ENCODE measurements at places on chromosomes 5 and 9.

DNA sequence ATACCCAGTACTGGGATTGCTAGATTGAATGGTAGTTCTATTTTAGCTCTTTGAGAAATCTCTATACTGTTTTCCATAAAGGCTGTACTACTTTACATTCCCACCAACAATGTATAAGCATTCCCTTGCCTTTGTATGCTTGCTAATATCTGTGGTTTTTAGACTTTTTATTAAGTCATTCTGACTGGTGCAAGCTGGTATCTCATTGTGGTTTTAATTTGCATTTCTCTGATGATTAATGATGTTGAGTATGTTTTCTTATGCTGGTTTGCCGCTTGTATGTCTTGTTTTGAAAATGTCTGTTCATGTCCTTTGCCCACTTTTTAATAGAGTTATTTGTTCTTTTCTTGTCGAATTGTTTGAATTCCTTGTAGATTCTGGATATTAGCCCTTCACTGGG lies 512.7 kb upstream of the PAPPA start:
- no peak for DNase-seq

GRCh38 chr9:15146268-15146700 lies 160.7 kb downstream of the TTC39B start:
- peak; percentile 32 for DNase-seq

GRCh38 chr9:76592091-76592973 lies 133.3 kb downstream of the GCNT1 start:
- no peak for DNase-seq

DNA sequence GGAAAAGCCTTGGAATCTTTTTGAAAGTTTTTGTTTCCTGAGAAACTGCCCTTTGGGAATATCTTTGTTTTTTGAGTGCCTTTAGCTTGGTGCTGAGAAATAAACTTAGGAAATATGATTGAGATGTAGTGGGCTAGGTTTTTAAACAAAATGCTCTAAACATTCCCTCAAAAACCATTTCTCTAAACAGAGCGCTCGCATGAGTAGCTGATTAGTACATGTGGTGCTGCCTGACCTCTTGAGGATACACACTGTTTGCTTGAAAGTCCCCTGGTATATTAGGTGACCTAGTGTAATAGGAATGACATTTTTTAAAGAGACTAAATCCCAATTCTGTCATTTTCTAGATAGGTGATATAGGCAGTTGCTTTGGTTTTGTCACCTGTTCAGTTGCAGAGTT lies 132.3 kb downstream of the ADAMTSL1 start:
- no peak for DNase-seq

DNA sequence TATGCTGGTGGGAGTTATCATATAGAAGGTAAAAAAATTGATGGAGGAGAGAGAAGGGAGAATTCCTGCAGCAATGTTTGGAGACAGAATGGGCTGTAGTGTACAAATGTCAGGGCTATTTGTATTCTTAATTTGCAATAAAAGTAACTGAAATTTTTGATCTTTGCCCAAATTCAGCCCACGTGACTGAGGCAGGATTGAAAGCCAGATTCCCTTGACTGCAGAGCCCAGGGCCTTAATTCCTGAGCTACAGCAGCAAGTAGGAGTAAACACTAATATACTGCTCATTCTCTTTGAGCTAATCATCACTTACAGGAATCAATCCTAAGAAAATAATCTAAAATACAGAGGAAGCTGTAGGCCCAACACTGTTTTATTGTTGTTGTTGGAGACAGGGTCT lies 5.2 kb upstream of the ANXA6 start:
- DNase-seq = no peak

- no peak for DNase-seq
Observed at GRCh38 chr5:32551194-32551593, 34.2 kb upstream of the SUB1 start.

DNA sequence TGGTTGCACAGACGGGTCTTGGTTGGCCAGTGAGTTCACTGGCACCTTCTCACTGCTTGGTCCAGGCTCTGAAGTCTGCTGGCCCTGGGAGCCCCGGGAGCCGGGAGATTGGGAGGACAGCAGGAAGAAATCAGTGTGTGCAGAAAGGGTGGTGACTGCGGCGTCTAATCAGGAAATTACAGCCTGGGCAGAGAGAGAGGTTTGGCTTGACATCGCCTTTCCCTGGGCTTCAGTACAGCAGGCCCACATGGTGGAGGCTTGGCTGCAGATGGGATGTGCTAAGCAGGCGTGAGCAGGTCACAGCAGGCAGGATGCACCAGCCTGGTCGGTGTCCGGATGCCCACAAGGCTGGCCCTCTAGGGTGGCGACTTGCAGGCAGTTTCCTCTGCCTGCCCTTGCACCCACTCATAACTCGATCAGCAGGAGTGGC lies 17.2 kb downstream of the PITX1 start:
- DNase-seq = no peak

- DNase-seq = peak; percentile 95
Observed at GRCh38 chr9:69215774-69216485, 41.9 kb downstream of the TJP2 start.

DNA sequence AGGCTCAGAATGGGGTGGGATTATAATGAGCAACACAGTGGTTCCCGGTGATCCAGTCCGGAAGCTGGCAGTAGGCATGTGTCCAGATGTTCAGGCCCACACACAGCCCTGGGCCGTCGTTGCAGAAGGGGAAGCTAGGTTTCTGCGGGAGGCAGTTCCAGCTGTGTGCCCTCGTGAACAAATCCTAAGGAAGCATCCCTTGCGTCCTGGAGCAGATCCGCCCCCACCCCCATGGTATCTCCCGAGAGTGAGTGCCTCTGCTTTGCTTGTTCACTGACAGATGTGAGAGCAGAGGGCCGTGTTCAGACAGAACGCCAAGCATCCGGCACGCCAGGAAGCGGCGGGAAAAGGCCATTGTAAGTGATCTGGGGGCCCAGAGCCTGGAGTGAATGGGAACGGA lies 104.8 kb downstream of the PDE6A start:
- DNase-seq = no peak

GRCh38 chr9:86893811-86894490 lies 53.4 kb downstream of the GAS1 start:
- no peak for DNase-seq

DNA sequence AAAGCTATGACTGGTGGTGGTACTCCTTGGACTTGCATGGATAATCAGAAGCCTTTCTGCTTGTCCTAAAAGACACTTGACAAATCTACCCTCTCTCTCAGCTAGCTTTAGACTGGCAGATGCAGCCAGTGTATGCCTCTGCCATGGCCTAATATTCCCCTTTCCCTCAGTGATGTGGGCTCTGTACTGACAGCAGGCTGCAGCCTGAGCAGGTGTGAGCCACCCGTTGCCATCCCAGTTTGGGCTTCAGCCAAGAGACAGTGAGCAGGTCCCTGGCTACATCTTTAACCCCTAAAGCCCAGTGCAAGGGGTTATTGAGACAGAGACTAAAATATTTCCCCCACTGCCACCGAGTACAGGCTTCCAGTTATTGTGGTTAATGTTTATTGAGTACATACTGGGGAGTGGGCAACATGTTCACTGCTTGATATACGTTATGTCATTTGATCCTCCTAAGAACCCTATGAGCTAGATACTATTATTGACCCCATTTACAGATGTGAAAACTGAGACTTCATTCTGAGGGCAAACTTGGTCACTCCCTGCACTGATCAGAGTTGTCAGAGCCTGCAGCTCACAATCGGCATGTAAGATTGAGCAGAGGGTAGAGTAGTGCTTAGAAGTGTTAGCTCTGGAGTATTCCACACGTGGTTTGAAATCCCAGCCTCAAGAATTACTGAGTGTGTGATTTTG lies 254.2 kb downstream of the ARHGAP26 start:
- DNase-seq = no peak

GRCh38 chr9:98219794-98220370 lies 27.4 kb upstream of the CORO2A start:
- DNase-seq = no peak

GRCh38 chr5:38456657-38457399 lies 99.6 kb downstream of the LIFR start:
- DNase-seq = no peak

GRCh38 chr5:51465165-51465564 lies 81.9 kb downstream of the ISL1 start:
- no peak for DNase-seq

DNA sequence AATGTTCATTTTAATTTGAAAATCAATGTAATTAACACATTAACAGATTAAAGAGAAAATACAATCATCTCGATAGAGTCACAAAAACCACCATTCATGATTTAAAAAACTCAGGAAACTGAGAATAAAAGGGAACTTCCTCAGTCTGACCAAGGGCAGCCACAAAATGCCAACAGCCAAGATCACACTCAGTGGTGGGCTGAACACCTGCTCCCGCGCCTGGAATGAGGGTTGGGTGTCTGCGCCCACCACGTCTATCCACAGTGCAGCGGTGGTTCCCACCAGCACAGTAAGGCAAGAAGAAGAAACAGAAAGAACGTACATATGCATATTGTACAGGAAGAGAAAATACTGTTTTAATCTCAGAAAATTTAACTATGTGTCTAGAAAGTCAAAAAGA lies 11.7 kb upstream of the NSMF start:
- DNase-seq = peak; percentile 67

DNA sequence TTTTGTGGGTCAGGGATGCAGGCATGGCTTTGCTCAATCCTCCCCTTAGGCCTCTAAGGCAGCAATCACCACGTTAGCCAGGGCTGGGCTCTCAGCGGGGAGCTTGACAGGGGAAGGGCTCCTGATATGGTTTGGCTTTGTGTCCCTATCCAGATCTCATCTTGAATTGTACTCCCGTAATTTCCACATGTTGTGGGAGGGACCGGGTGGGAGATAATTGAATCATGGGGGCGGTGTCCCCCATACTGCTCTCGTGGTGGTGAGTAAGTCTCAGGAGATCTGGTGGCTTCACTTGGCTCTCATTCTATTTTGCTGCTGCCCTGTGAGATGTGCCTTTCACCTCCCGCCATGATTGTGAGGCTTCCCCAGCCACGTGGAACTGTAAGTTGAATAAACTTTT lies 11.5 kb upstream of the IRX4 start:
- DNase-seq = no peak

Measured in hematopoietic multipotent progenitor cell treated with erythropoietin and hydrocortisone succinate and interleukin-3 and kit ligand, for 4 days (in vitro differentiated cells).